ENCODE measurements at places on chromosomes 1 and 21.

GRCh38 chr1:234597894-234598293 lies 12.1 kb downstream of the IRF2BP2 start:
- peak; percentile 82 for DNase-seq

DNA sequence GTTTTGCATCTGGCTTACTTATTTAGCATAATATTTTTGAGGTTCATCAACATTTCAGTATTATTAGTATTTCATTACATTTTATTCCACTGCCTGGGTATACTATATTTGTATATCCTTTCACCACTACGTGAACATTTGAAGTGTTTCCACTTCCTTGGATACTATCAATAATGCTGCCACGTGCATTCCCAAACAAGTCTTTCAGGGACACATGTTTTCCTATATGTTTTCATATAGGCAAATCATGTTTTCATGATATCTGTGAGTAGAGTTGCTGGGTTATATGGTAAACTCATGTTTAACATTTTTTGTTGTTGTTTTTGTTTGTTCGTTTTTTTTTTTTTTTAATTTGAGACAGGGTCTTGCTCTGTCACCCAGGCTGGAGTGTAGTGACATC lies 380.1 kb downstream of the OMA1 start:
- DNase-seq, result no peak

DNA sequence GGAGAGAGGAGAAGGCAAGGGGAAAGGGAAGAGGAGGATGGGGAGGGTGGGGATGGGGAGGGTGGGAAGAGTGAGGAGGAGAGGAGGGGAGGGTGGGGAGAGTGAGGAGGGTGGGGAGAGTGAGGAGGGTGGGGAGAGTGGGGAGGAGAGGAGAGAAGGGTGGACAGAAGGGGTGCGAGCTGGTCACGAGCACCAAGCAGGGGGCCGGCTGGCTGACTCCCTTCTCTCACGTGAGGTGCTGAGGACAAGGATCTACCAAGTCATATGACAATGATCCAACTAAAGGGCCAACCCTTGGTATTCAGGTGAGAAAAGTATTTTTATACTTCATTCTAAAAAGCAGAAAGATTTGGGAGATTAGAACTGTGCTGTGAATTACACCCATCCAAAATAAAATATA lies 51.8 kb downstream of the COQ8A start:
- DNase-seq, result no peak

GRCh38 chr1:228335406-228336307 lies 71.0 kb downstream of the TRIM11 start:
- no peak for DNase-seq

DNA sequence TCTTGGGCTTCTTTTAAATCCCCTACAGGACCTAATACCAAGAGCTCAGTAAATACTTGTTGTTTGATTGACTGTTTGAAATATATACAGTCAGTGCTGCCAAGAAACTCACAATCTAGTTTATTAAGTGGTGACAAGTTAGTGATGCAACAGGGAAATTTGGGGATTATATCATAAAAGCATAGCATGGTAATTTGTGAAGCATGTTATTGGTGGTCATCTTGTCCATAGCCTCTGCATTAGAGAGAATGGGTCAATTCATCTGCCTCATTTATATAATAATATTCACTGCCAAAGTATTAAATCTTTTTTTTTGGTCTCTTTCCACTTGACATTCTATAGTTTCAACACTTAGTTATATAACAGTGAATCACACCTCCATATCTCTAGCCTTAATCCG lies 138.2 kb upstream of the SPAG17 start:
- no peak for DNase-seq

GRCh38 chr1:183945428-183946319 lies 91.9 kb downstream of the COLGALT2 start:
- DNase-seq, result no peak

DNA sequence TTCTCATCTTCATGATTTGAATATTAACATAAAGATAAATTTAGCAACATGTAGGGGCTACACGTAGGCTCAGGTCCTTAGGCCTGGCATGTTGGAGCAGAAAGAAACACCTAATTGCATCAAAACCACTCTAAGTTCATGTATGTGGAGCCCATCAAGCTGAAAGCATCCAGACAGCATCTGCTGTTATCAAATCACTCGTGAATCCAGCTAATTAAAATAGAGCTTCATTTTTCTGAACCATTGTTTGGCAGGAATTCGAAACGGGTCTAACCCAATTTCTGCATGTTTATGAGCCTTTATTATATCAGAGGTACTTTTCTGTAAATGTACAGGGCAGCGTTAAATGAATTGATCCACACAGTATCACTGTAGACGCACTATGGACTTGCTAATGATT lies 45.7 kb downstream of the PEX14 start:
- DNase-seq, result no peak

DNA sequence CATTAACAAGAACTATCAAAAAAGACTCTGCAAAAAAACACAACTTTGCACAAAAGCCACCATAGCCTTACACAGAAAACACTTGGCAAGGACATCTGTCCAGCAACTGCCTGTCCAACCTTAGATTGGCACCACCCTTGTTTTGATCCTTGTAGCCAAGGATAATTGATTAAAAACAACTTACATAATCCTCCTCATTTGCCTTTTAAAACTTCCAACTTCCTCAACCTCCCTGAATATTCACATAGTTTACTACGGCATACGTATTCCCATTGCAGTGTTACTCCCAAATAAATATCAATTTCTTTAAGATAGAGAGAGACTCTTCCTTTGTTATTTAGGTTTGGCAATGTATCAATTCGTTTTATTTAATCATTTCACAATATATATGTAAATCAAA lies 72.4 kb downstream of the AGBL4 start:
- DNase-seq, result no peak

- DNase-seq, result peak; percentile 24
Measured at GRCh38 chr1:21594935-21595897, 73.9 kb downstream of the RAP1GAP start.

- DNase-seq, result peak; percentile 10
Measured at GRCh38 chr1:176691251-176692228, 228.6 kb downstream of the PAPPA2 start.

- no peak for DNase-seq
Measured at GRCh38 chr1:229070168-229070567, 200.7 kb upstream of the RAB4A start.

DNA sequence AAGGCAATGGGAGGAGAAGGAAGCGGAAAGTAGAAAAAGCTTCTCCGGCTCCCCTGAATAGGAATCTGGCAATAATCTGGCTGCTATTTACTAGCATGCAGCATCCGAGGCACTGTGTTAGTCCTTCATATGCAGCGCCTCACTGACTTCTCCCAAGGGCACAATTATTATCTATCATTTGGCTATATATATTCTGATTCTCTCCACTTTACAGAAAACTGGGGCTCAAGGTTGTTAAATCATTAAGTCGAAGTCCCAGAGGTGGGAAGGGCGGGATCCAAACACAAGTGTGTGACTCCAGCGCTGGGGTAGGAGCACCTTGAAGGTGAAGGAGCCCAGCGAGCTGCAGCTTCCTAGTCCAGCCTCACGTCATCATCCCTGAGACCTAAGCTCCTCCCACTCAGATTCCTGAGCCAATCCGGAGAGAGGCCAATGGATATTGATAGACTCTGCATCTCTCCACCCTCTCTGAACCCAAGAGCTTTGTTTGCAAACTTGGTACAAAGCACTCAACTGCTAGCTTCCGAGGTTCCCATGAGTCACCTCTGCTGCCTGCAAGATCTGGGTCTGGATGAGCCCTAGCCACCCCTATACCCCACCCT lies 16.6 kb upstream of the EYA3 start:
- no peak for DNase-seq

DNA sequence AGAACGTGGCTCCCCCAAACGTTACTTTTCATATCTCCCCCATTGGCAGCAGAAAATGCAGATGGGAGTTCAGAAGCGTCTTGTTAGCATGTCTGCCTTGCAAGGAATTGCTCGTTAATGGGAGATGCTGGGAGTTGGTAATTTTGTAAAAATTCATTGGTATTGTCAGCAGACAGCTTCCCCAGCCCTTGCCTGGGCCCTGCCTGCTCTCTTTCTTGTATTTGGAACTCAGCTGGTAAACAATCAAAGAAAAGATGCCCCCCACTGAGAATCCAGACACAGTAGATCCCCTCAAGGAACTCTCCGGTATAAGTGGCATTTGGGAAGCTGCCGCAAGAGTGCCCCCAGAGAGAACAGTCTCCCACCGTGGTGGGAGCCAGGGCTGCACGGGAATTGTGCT lies 94.4 kb upstream of the IGSF21 start:
- DNase-seq, result no peak

DNA sequence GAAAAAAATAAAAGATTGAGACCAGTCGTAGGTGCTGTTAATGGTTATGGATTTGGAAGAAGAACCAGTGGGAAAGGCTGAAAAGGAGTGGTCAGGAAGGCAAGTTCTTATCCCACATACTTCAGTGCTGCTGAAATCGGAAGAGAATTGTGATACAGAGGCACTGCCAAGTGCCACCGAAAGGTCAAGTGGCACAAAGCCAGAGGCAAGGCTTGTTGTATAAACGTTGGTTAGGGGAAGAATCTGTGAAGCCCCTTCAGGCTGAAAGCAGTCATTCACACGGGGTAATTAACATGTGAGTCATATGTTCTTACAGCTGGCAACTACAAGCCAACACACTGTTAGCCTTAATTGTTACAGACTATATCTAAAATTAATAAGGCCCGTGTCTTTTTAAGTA lies 48.8 kb downstream of the ZBTB40 start:
- no peak for DNase-seq

DNA sequence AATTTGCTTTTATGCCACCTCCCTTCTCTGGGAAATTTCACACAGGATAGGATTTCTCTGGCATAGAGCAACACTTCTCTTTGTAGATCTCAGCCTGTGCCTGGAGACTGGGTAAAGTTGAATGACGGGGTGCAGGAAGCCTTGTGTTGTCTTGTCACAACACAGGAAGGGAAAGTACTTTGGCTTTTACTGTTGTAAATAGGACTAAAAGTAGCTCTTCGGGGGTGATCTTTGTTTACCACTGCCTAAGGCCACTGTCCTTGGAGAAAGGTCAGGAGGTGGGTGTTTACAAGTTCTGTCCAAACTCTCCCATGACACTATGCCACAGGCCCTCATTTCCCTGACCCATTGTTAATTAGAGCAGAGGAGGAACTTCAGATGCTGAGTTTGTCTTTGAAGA lies 139.7 kb downstream of the FGGY start:
- no peak for DNase-seq

GRCh38 chr1:71276466-71276865 lies 195.6 kb upstream of the ZRANB2 start:
- no peak for DNase-seq

DNA sequence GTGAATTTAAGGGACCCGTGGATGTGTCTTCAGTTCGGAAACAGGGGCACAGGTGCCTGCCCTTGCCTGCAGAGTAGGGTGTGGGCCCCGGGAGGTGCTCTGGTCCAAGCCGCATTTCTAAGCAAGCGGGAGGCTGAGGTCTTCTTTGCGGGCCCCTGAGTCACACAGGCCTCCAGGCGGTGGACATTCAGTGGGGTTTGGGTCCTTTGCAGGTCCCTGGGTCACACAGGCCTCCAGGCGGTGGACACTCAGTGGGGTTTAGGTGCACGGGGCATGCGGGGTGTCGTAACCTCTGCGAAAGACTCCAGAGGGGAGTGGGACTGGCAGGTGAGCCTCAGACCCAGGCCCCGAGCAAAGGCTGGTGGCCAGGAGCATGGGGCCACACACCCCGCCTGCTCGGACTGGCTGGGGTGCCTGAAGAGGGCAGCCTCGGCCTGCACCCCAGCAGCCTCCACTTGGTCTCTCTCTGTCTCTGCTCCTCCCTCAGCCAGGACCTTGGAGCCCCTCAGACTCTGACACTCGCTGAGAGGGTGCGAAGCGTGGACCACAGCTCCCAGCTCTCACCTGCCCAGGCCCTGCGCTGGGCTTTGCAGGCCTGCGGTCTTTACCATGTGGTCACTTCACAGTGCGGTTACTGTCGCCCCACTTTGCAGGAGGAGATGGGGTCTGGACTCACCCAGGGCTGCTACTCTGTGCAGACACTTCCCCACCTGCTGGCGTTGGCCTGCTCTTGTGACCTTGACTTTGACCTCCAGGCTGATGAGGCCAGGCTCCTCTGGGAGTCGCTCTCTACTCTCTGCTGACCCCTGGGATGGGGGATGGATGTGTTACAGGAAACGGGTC lies 6.0 kb upstream of the AGPAT3 start:
- no peak for DNase-seq

DNA sequence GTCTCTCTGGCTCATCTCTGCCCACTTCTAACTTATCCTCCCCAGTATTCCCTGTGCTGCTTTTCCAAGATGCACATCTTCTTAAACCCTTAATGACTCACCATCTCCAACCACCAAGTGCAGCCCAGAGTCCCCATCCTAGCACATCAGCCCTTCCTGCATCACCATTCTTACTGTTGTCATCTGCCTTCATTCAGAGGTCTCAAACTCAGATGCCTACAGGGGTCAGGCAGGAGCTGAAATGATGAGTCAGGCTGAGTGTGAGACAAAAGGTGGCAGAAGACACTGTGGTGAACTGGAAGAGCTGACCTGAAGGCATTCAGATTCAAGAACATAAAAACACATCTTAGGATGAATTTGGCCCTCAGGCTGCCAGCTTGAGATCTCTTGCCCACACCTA lies 34.6 kb downstream of the OLFML2B start:
- no peak for DNase-seq

- DNase-seq, result no peak
Measured at GRCh38 chr1:214500340-214501055, 50.9 kb downstream of the PTPN14 start.

GRCh38 chr1:48744032-48744431 lies 32.7 kb downstream of the BEND5 start:
- DNase-seq, result no peak

GRCh38 chr1:31479811-31480210 lies 66.8 kb downstream of the SERINC2 start:
- no peak for DNase-seq

DNA sequence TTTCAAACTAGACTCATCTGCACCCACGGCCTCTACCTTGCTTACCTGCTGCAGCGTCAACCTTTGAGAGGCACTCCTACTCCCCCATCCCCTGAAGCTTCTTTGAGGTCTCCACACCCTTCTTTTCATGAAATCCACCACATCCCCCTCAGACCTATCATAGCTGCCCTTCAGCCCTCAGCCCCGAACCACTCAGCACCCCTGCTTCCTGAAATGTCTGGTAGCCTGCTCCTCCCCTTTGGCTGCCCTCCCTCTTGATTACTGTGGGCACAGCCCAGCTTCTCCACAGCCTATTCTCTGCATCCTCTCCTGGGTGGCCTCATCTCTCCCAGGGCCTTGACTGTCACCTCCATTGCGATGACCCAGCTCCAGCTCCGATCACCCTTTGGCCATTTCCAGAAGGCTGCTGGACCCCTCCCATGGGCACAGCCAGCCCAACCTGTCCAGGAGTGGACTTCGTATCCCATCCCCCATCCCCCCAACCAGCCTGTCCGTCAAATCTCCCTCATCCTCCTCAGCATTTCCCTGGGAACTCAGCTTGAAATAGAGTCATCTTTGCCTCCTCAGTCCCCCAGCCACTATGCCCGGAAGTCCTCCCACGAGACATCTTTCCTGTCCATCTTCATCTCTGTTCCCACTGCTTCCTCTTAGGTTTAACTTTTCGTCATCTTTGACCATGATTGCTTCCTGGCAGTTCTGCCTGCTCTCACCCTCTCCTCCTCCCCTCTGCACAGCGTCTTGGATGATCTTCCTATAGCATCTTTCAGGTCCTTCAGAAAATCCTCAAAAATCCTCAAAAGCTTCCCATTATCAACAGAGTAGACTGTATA lies 6.1 kb upstream of the ADORA1 start:
- no peak for DNase-seq

GRCh38 chr1:165441166-165441880 lies 3.6 kb downstream of the RXRG start:
- DNase-seq, result no peak

- peak; percentile 81 for DNase-seq
Measured at GRCh38 chr1:159945483-159946241, at the start of gene IGSF9. TSS of gene IGSF9 (minus strand) at chr1:159945613. CDS start at chr1:159943454, 2,159 bp downstream.
